ENCODE measurements at places on chromosomes 1 and 21.

- DNase-seq: no peak
These were observed 37.8 kb upstream of the SIPA1L2 start for GRCh38 chr1:232667778-232668165.

- no peak for DNase-seq
These were observed 44.1 kb upstream of the WLS start for GRCh38 chr1:68276448-68276847.

GRCh38 chr1:53888681-53889080, 916 bp downstream of the YIPF1 start:
- DNase-seq: no peak

DNA sequence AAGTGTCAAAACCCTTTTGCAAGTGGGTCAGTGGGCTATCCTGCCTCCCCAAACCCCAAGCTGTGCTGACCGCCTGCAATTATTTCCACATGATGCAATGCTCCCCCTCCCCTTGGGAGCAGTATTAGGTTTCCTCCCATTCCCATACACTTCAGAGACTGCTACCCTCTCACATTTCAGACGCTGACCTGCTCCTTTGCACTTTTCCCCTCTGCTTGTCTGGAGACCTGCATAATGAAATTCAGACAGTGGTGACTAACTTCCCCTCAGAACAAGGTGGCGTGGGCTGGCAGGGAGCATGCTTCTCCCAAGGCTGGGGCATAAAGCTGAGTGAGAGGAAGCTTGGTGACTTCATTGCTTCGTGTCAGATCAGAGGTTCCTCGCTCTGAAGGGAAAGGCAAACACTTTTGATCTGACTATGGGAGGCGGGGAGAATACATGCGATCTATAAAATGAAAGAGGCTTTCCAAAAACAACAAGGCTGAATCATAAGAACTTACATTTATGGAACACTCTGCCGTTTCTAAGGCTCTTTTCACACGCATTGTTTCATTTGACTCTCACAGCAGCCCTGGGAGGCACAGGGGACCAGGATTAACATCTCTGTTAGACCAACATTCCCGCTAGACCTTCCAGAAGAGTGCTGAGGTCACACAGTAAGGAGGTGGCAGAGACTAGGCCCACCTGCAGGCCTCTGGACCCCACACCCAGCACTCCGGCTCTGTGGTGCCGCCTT, 27.5 kb upstream of the ROR1 start:
- DNase-seq: no peak

DNA sequence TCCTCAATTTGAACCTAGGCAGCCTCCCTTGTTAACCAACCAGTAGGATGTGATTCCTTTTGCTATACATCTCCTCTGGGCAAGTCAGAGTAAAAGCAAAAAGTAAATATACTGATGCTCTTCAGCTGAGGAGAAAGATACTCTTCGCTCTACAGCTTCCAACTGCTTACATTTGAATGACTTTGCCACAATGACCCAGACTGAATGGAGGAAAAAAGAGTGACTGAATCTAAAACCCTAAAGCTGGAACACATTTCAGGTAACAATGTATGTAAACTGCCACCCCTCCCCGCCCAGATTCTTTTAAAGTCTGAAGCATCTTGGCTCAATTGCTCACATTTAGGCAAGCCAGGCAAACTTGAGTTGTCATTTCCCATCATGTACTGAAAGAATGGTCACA, 46.1 kb downstream of the SLC16A1 start:
- DNase-seq: no peak

GRCh38 chr1:202259705-202260104, 66.1 kb downstream of the LGR6 start:
- no peak for DNase-seq

DNA sequence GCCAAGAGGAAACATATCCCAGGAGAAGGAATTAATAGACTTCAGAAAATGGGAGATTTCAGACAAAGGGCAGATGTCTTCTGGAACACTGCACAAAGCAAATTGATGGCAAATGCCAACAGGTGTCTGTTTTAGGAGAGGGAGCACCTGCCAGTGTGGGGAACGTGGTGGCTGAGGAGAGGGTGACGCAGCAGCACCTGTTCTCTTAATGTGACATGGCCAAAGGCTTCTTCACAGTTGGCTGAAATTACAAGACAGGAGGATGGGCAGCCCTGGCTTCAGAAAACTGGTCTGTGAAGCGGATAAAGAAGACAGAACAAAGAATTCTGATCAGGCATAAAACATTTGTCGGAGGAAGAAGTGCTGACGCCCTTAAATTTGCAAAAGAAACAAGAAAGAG, 178.7 kb upstream of the RUNX1 start:
- no peak for DNase-seq

DNA sequence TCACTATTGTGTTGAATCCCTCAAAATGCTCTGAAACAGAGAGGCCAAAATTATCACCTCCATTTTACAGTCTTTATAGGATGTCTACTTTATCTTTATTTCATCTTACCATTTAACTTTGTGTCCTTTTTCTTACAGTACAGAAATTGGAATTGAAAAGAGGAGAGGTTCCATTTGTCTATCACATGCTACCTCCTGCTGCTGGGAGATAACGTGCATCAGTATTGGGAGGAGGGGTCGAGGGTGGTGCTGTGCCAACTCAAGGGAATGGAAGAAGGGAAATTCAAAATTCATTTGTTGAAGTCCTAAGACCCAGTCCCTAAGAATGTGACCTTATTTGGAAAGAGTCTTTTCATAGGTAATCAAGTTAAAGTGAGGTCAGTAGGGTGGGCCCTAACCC, 85.3 kb downstream of the HHIPL2 start:
- no peak for DNase-seq

All from esophagus squamous epithelium (tissue), 5 donors.